ENCODE measurements at places on chromosomes 6 and 20. TPM values are rescaled to one million over a fixed set of nuclear protein-coding genes. Genes with fewer than 3 reads are reported as not detected.

The THEMIS gene
- not detected for total RNA-seq

The MAS1 gene
- total RNA-seq, result not detected

The PRRT1 gene
- 2.7 TPM for total RNA-seq

The ARMH2 gene
- not detected for total RNA-seq

The KCNK5 gene
- total RNA-seq, result 10.1 TPM

The TMC2 gene
- not detected for total RNA-seq

The CD83 gene
- 1.7 TPM for total RNA-seq

The CRYBG1 gene
- total RNA-seq, result 17.3 TPM

The CLIC5 gene
- total RNA-seq, result 75.8 TPM
